Activated CD8-positive, alpha-beta memory T cell treated with anti-CD3 and anti-CD28 coated beads for 24 hours (primary cell): ENCODE measurements at places on chromosomes 11 and 22.

DNA sequence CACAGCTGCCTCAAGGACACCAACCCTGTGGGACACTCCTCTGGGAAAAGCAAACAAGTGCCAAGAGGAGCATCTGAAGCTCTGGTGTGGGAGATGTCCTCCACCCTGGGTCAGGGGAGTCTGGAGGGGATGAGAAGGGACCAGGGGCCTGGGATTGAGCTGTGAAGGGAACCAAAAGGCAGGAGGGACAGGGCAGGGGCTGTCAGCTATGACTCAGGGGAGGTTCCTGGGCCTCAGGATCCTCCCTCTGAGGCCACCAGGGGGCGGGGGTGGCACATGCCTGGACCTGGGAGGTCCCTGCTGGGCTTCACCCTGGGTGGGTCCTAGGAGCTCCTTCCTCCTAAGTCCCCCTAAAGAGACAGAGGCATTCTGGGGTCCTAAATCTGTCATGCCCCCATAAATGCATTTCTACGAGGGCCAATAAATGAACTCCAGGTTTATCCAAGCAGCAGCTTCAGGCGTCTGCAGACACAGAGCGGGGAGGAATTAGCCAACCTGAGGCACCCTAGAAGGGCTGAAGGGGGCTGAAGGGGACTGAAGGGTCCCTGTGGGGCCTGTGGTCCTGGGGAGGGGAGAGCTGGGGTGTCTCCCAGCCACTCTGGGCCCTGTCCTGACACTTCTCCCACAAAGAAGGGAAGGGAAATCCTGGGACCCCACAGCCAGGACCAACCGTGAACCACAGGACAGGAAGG is 31.9 kb upstream of the IGLL5 start:
- no peak for DNase-seq

- no peak for DNase-seq
Measured at GRCh38 chr11:94790661-94791180, 22.6 kb downstream of the AMOTL1 start.

DNA sequence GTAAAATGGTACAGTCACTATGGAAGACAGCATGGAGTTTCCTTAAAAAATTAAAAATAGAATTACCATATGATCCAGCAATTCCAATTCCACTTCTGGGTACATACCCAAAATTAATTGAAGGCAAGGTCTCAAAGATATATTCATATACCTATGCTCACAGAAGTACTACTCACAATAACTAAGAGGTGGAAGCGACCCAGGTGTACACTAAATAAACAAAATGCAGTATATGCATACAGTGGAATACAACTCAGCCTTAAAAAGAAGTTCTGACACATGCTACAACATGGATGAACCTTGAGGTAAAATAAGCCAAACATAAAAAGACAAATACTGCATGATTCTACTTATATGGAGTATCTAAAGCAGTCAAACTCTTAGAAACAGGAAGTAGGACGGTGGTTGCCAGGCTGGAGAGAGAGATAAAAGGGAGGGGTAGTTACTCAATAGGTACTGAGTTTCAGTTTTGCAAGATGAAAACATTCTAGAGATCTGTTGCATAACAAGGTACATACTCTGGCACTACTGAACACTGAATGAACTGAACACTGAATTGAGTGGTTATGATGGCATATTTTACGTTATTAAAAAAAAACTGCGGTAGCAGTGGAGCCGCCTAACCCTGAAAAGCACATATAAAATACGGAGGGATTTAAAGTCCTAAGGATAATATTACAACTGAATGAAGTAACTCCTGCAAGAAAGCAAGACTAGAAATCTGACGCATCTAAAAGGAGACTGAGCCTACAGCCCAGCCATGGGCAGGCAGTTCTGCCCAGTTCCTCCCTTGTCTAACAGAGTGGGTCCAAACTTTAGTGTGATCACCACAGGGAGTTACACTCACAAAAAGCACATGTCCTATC is 12.8 kb downstream of the DGCR2 start:
- no peak for DNase-seq

DNA sequence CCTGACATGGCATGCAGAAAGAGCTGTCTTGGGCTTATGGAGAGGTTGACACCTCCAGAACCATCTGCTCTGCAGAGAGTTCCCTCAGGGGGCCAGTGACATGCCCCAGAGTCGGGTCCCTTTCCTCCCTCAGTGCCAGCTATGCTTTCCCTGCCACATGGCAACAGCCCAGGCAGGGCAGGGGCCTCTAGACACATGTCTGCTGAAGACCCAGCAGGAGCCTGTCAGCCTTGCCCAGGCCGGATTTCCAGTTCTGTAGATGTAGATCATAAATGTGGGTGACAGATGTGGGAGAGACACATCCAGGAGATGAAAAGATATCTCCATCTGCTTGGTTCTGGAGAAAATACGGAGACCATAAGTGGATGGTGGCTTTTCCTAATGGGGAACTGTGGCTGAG is 25.5 kb downstream of the NAV2 start:
- no peak for DNase-seq

DNA sequence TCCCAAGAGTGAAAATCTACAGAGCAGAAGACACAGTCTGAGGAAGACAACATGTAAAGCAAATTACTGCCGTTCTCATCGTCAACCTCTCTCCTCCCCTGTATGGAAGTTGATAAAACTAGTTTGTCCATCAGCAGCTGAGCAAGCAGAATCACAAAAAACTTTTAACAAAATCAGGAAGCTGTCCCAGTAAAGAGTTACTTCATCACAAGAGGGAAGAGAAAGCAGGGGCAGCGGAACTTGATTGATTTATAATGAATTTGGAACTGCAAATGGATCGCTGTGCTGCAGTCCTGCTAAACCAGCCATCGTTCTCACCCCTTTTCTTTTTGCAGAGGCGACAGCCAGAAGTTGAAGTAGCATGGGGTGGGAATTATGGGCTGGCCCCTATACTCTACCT is 13.7 kb upstream of the UCP3 start:
- no peak for DNase-seq

- no peak for DNase-seq
Measured at GRCh38 chr11:110730773-110731172, 18.5 kb upstream of the ARHGAP20 start.

GRCh38 chr11:65415499-65416340 is 6.9 kb upstream of the NEAT1 start:
- peak; percentile 53 for DNase-seq

DNA sequence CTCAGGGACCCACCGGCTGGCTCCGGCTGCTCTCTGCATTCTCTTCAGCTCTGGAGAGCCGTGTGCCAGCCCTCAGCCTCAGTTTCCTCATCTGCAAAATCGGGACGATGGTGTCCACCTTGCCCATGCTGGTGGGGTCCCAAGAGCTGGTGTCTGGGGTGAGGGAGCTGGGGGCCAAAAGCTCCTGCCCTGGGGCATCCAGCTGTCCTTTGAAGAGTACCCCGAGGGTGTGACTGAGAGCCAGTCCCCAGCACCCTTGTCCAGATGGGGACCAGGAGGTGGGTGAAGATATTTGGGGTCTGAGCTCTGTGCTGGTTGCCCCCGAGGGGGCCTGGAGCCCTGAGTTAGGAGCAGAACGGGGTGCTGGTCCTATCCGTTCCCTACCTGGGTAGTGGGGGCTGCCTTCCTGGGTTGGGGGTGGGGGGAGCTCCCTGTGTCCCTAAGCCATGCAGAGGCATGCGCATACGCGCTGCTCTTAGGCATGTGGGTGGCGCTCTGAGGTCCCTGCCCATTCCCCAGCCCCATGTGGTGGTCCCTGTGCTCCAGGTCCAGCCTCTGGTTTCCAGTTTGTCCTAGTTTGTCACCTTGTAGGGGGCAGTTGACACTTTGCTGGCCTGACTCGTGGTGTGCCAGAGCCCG is 4.9 kb downstream of the LRP5 start:
- no peak for DNase-seq

GRCh38 chr11:87422566-87422965 is 384.8 kb downstream of the TMEM135 start:
- DNase-seq = no peak

GRCh38 chr22:33380789-33381530 is 322.8 kb upstream of the SYN3 start:
- DNase-seq = no peak

DNA sequence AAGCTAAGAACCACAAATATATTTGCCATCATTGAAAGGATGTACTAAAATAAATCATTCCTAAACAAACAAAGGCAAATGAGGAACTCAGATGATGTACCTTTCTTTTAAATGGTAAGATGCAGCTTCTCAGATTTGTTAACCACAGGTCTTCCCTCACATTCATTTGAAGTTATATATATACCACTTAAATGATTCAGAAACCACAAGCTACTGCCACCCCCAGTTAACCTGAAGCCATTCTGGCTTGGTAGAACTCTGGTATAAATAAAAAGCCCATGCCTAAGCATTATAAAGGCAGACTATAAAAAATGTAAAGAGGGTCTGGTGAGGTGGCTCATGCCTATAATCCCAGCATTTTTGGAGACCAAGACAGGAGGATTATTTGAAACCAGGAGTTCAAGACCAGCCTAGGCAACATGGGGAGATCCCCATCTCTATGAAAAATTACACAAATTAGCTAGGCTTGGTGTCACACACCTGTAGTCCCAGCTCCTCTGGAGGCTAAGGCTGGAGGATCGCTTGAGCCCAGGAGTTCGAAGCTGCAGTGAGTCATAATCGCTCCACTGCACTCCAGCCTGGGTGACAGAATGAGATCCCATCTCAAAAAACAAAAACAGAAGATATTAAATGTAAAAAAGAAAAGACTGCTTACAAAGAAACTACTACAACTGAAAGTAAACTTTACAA is 1185.3 kb downstream of the JRKL start:
- DNase-seq = no peak

GRCh38 chr11:111569476-111569875 is 29.0 kb downstream of the LAYN start:
- no peak for DNase-seq

DNA sequence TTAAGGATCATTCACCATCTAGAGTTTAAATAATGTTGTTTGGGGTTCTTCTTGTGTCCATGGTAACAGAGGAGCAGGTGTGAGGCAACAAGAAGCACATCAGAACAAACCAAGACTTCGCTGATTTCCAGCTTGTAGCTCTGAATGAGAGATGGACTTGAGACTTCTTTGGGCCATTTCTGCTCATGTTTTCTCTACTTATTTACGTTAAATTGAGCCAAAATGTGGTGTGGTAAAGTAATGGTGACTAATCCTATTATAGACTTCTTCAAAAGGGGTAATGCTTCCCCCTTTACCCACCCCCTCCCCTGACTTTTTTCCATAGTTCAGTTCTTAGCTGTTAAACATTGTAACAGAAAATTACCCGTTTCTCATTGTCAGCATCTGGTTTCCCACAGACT is 65.2 kb downstream of the CSTPP1 start:
- no peak for DNase-seq

GRCh38 chr11:60872124-60872960 is 5.0 kb downstream of the ZP1 start:
- DNase-seq = peak; percentile 55

GRCh38 chr22:37659066-37659896 is 758 bp downstream of the PDXP start:
- DNase-seq = peak; percentile 70

- DNase-seq = no peak
Measured at GRCh38 chr11:26048271-26048670, 283.7 kb upstream of the ANO3 start.

DNA sequence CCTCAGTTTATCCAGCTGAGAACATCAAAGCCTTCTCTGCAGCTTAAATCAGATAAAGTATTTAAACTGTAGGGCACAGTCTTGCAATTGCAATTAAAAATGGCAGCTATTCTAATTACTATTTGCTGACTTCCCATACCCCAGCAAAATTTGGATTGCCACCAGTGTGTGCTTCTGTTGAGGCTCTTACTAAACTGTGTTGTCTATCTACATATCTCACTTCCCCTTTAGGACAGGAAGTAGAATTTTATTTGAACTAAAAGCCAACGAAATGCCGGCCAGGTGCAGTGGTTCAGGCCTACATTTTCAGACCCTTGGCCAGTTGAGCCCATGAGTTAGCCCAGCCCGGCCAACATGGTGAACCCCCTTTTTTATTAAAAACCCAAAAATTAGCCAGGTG is 7.1 kb downstream of the SAA4 start:
- no peak for DNase-seq

DNA sequence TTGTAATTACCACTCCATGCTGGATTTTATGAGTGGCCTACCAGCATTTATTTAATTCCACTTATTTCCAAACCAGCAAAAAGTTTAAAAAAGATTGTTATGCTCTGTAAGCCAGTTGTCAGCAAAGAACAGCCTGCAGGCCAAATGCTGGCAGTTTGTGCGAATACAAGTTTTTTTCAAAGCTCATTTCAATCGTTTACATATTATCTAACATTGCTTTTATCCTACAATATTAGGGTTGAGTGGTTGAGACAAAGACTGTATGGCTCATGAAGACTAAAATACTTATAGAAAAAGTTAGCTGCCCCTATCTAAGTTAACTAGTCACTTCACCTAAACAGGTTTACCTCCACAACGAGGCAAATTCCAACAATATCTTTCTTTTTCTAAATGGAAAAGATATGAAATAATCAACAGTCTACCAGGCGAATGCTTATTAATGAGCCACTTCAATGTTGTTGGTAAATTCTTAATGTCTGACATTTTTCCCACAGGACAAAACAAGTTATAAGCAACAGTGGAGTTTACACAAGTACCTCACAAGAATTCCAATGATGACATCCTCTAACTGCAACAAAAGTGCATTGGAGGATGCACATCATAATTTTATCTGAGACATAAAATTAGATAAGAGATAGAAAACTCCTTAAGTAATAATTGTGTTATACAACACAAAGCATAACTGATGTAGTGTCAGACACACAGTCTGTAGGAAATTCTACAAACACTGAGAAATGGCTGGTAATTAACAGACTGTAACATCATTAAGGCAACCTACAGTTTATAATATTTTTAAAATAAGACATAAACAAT is 35.8 kb upstream of the POU2AF2 start:
- DNase-seq = no peak

- no peak for DNase-seq
Measured at GRCh38 chr11:62863687-62864335, 16.9 kb upstream of the SLC3A2 start.

DNA sequence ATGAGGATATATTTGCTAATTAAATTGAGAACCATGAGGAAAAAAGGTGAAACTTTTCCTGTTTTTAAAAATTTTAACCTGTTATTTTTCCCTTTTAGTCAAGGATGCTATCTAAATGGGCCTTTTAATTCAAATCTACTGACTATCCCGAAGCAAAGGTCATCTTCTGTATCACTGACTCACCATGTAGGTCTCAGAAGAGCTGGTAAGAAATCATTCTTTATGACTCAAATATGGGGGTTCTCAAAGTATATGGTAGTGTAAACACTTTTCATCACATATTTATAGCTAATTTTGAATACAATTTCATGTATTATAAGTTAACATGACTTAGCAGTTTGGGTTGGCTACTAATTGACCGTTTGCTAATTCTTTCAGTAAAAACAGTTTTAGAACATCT is 88.2 kb downstream of the CYP2R1 start:
- no peak for DNase-seq

- DNase-seq = no peak
Measured at GRCh38 chr11:131491503-131491902, 121.1 kb downstream of the NTM start.

DNA sequence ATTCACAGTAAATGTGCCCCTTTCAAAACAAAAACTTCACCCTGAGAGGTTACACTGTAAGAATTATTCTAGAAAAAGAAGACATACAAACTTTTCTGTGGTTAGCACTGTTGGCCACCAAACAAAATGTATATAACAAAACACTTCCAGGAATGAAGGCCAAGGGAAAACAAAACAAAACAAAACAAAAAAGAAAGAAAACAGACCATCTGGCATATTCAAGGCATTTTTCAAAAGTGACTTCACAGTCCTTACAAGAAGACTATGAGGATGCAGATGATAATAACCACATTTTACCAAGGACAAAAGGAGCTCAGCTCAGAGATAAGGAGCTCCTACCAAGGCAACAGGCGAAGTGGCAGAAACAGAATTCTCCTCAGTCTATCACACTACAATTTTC is 24.9 kb downstream of the CTSC start:
- DNase-seq = no peak
